Heart left ventricle (tissue), 16 donors: ENCODE measurements at places on chromosomes 11 and 22. TPM values are rescaled to one million over a fixed set of nuclear protein-coding genes. Genes with fewer than 3 reads are reported as not detected.

- DNase-seq: no peak
Observed at GRCh38 chr11:78784321-78785061, 209.8 kb upstream of the NARS2 start.

DNA sequence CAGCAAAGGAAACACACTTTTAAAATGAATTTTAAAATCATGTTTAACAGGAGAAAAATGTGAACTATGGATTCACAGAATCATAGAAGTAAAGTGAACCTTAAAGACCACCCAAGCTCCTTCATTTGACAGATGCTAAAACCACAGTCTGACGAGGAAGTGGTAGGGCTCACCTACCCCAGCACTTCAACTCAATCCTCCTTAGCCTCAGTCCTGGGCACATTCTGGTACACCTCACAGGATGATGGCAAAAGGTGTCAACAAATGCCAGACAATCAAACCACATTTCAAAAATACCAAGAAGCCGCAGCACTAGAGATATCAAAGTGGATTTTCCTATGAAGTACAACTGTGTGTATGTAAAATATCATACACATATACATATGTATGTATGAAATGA is 43.1 kb downstream of the PITPNB start:
- no peak for DNase-seq

DNA sequence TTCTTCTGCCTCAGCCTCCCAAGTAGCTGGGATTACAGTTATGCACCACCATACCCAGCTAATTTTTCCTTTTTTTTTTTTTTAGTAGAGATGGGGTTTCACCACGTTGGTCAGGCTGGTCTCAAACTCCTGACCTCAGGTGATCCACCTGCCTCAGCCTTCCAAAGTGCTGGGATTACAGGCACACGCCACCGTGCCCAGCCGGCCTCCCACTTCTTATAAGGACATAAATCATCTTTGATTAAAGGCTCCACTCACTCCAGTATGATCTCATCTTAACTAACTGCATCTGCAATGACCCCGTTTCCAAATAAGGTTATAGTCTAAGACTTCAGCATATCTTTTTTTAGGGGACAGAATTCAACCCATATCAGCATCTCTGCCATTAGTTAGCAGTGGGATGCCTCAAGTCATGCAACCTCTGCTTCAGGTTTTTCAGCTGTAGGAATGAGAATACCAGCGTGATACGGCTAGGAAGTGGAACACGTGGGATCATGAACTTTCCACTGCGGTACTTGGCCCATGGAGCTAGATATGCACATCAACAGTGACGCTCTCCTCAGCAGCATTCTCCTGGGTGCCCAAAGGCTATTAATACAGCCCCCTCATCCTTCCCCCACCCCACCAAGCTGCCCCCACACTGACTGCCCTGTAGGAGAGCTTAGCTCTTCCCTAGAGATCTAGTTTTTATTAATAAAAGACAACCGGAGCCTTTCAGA is 41.4 kb downstream of the MCHR1 start:
- no peak for DNase-seq

DNA sequence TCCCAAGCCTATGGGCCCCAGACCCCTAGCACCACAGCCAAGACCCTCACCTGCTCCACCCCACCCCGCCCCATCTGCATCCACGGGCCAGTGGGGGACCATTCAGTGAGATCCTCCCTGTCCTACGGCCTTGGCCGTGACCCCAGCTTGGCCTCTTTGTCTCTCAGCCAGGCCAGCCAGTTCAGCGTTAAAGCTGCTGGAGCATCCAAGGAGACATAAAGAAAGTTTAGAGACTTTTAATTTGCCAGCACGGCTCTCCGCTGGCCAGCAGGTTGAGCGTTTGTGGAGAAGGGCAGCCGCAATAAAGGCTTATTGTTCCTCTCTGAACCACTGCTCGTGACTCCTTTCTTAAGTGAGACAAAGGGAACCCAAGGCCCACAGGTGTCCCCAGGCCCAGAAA is 49.3 kb upstream of the LMO1 start:
- no peak for DNase-seq

DNA sequence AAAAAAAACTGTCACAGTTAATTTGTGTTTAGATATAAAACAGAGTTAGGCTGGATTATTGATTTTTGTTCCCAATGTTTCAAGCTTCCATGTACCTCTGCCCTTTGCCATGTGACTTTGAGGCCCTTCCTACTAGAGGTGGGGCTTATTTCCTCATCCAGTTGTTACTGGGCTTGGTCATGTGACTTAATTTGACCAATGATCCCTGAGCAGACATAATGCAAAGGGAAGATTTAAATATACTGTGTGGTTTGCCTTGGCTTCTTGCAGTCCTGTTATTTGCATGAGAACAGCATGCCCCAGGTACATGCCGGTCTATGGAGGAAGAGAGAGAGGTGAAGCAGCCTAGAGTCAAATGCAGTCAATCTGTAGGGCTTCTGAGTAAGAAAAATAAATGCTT is 347.0 kb downstream of the MIAT start:
- no peak for DNase-seq

GRCh38 chr11:9669954-9670353 is 6.1 kb downstream of the SWAP70 start:
- DNase-seq: no peak

DNA sequence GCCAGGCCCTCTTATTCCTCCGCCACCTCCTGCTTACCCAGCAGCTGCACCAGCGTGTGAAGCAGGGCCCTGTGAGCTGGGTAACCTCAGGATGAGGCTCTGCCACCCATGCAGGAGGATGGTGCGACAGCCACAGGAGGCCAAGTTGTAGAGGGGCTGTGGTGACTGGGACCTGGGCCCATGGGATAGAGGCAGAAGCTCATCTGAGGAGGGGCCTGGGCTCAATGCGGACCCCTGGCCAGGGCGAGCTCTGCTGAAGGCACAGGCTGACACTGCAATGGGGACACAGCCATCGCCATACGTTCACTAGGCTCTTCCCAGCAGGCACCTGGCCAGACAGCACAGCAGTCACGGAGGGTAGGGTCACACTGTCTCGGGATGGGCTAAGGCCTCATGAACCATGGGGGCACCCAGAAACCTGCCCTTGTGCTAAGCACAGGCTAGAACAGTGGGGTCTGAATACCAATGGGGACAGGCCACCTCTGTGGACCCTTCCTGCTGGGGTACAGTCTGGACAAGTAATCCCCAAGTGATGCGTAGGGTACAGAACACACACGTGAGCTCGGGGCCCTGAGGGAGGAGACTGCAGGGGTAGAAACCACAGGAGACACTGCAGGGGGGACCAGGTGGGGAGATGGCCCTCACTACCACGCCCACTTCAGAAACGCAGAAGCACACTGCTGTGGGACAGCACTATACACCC is 35.3 kb downstream of the GNB1L start:
- no peak for DNase-seq

DNA sequence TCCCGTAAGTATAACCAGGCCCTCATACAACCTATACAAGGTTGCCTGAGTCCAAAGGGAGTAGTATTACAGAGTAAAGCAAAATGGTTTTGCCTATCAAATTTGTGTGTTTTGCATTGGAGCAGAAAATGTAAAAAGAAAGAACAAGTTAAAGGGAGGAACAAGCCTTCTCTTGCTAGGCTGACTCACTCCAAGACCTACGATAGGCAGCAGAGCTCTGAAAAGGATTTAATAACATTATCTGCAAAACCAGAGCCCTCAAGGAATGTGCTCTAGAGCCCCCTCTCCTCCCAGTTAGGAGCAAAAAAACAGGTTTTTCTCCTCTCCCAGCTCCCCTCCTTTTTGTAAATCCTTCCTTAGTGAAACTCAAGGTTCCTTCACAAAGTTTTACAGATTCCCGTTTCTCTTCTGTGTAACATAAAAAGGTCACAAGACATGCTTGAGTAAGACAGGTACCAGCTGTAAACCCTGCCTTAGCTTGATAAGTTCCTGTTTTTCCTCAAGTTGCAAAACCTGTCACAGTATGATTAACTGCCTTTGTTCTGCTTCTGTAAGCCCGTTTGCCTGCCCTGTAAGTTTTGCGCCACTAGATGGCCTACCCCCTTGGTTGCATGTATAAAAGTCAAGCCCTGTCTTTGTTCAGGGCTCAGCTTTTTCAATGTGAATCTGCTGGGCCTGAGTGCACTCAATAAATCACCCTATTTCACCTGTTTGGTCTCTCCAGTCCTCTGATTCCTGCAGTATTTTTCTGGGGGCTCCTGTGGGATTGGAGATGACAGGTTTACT is 498.2 kb downstream of the KCNA4 start:
- DNase-seq: no peak

MAJIN gene
- not detected for total RNA-seq

SPI1 gene
- 6.5 TPM for total RNA-seq

BACE1 gene
- total RNA-seq: 17.7 TPM
